ENCODE measurements at places on chromosomes 3 and 15.

DNA sequence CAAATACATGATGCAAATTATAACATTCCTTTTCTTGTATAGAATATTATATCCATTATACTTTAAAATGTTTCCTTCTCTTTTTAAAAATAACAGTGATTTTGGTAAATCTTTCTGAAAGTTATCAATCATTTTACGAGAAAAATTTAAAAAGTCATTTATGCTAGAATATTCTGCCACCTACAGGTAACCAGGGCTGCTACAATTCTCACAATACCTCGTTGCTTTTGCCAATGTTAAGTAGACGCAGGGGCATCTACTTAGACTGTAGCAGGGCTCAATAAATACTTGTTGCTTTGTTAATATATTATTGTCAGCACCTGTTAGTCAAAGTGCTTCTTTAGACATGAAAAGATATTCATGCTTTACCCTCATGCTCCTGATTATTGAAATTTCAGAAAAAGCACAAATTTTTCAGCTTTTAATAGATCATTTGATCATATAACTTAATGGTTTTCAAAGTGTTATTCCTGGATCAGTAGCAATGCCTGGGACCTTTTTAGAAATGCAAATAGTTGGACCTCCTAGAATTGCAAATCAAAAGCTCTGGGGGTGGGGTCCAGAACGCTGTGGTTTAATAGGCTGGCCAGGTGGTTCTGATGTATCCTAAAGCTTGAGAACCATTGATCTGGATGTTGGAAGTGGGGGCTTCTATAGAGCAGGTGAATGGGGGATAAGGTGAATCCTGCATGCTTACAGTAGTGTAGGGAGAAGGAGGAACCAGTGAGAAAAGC is 223.6 kb upstream of the PDZRN3 start:
- no peak for DNase-seq

GRCh38 chr3:6251612-6252400 is 609.1 kb upstream of the GRM7 start:
- DNase-seq: no peak

- DNase-seq: no peak
These were observed 311.1 kb downstream of the ZPLD1 start for GRCh38 chr3:102745881-102746280.

- no peak for DNase-seq
These were observed 337.8 kb upstream of the TBC1D5 start for GRCh38 chr3:18080198-18080689.

DNA sequence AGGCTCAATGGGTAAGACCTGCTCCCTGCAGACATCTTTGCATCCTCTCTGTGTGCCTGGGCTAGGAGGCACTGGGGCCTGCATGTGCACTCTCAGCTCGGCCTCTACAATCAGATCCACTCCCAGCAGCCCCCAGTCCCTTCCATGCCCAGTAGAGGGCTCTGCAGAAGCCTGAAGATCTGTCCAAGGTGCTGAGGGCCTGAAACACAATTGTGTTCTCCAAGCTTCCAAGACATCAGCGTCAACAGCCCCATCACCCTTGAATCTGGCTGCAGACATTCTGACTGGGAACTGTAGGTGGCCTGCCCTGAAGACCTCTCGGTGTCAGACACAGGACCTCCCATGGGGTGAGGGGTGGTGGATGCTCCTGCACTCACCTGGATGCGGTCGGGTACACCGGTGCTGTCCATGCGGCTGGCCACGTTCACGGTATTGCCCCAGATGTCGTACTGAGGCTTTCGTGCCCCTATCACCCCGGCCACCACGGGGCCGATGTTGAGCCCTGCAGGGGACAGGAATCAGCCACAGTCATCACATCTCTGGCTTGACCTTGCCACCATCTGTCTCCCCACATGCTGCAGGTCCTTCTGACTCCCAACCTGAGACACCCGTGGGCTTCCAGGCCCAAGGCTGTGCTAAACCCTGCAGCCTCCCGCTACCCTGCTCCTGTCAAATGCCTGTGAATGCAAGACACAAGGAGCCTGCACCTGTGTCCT is 84.7 kb downstream of the SEC22A start:
- DNase-seq: no peak

DNA sequence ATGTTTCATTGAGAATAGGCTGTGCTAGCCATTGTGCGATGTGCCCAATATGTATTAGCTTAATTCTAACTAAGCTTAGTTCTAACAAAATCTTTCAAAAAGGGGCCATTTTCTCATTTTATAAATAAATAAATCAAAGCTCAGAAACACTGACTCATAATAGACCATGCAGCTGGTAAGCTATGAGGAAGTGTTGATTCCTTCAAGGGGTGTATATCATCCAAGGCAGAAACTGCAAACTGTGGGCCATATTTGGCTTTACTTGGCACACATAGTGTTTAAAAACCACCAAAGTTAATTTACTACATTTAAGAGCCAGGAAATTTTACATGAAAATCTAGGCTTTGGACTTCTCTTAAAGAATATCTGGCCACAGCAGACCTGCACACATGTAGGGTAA is 136.5 kb downstream of the ZNF621 start:
- DNase-seq: no peak

GRCh38 chr3:37210230-37210629 is 35.8 kb upstream of the LRRFIP2 start:
- DNase-seq: no peak
